ENCODE measurements at places on chromosomes 16 and 17.
A peak's percentile ranks its signal among the peaks of the same experiment; 100 is the strongest.

GRCh38 chr17:63246344-63246743, 199.8 kb downstream of the CYB561 start:
- no peak for DNase-seq

DNA sequence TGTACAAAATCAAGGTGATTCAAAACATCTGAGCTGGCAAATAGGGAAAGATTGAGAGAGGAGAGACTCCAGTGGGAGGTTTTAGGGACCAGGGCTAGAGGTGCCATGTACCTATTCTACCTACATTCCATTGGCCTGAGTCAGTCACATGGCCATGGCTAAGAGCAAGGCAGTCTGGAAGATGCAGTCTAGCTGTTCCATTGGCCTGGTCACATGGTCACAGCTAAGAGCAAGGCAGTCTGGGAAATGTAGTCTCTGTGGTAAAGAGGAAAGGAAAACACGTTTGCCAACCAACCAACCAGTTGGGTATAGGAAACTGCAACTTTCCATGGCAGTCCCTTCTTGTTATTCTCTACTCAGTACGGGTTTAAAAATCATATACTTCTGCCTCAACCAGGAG, 369.1 kb downstream of the XYLT1 start:
- DNase-seq: no peak

- DNase-seq: peak; percentile 20
Observed at GRCh38 chr16:22787466-22788192, 26.3 kb upstream of the HS3ST2 start.

GRCh38 chr17:40556198-40556661, 9.0 kb downstream of the CCR7 start:
- no peak for DNase-seq

GRCh38 chr16:35562471-35562870, 2103.1 kb downstream of the TP53TG3F start:
- DNase-seq: no peak

GRCh38 chr16:15650019-15650697, at the start of gene NDE1:
Gene NDE1 (plus strand): TSS chr16:15650245. CDS start chr16:15664779, 14,534 bp downstream.
- peak; percentile 88 for DNase-seq

GRCh38 chr17:42509841-42510240, 26.2 kb upstream of the NAGLU start:
- DNase-seq: no peak

DNA sequence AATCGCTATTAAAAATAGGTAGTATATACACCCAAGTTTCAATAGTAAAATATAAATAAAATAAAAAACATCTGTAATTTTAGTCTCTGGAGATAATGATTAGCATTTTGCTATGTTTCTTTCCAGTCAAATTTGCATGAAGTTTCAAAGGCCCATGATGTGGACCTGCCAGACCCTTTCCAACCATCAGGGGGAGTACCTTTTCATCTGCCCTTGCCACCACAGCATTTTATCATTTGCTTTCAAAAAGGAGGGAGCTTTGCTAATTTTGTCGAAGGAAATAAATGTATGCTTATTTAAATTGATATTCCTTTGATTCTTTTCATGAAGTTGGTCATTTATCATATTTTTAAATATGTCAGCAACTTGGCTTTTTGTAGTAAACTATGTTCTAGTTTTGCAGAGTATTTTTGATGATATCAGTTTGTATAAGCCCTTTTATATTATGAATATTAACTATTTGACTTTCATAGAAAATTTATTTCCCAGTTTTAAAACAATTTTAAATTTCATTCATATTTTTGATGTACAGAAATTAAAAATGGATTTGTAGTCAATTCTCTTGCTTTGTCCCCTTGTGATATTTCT, 115.2 kb upstream of the NETO2 start:
- DNase-seq: no peak

- DNase-seq: no peak
Observed at GRCh38 chr16:75919664-75920063, 193.4 kb upstream of the CPHXL start.
